GM23248 (cell line): ENCODE measurements at places on chromosomes 11 and 22. TPM values are rescaled to one million over a fixed set of nuclear protein-coding genes. Genes with fewer than 3 reads are reported as not detected.
A peak's percentile ranks its signal among the peaks of the same experiment; 100 is the strongest.

GRCh38 chr22:48740731-48741405 is 1086.8 kb downstream of the BRD1 start:
- no peaks in the 10 kb centered on the region for H3K27me3 ChIP-seq
- H3K36me3 ChIP-seq, result no peaks in the 10 kb centered on the region
- DNase-seq, result no peak
- no peaks in the 10 kb centered on the region for H3K4me1 ChIP-seq
- no peak overlapping the region for H3K4me3 ChIP-seq

DNA sequence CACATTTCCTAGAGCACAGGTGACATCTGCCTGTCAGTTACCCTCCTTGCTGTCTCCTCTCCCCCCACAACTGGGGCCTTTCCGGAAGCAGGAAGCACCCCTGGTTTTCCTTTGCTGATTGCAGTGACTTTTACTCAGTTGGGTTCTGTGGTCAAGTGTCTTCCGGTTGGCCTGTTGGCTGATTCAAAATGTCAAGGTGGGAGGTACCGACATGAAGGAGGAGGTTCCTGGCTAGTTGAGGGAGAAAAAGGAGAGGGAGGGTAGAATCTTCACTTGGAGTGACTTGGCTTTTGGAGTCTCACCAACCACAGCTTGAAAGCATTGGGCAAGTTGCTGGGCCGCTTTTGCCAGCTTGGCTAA is 9.3 kb upstream of the ADAMTS15 start:
- H3K4me3 ChIP-seq, result no peak overlapping the region
- H3K27me3 ChIP-seq, result no peaks in the 10 kb centered on the region
- H3K4me1 ChIP-seq, result peaks cover 32% of the 10 kb centered on the region

Gene OR5P2
- total RNA-seq, result not detected in 2 replicates

Gene EI24
- 124 and 145 TPM in 2 replicates for total RNA-seq

- H3K27ac ChIP-seq, result no peak overlapping the region
- no peak for DNase-seq
- no peak overlapping the region for H3K4me3 ChIP-seq
- no peaks in the 10 kb centered on the region for H3K4me1 ChIP-seq
- H3K36me3 ChIP-seq, result no peaks in the 10 kb centered on the region
Observed at GRCh38 chr11:1271406-1271805, 38.0 kb downstream of the TOLLIP start.

GRCh38 chr11:116312570-116313391 is 460.0 kb downstream of the BUD13 start:
- no peaks in the 10 kb centered on the region for H3K36me3 ChIP-seq
- no peaks in the 10 kb centered on the region for H3K4me1 ChIP-seq
- H3K4me3 ChIP-seq, result no peak overlapping the region
- no peaks in the 10 kb centered on the region for H3K27me3 ChIP-seq
- no peak overlapping the region for H3K27ac ChIP-seq

GRCh38 chr11:78851878-78852586 is 277.4 kb upstream of the NARS2 start:
- H3K27me3 ChIP-seq, result peaks cover 12% of the 10 kb centered on the region; the same call in 1 of the 2 replicates
- no peak for DNase-seq
- no peaks in the 10 kb centered on the region for H3K36me3 ChIP-seq
- H3K4me3 ChIP-seq, result no peak overlapping the region
- no peaks in the 10 kb centered on the region for H3K4me1 ChIP-seq

- no peaks in the 10 kb centered on the region for H3K36me3 ChIP-seq
- DNase-seq, result no peak
- no peaks in the 10 kb centered on the region for H3K27me3 ChIP-seq
- no peak overlapping the region for H3K27ac ChIP-seq
Observed at GRCh38 chr11:91717169-91717568, 507.4 kb upstream of the FAT3 start.

DNA sequence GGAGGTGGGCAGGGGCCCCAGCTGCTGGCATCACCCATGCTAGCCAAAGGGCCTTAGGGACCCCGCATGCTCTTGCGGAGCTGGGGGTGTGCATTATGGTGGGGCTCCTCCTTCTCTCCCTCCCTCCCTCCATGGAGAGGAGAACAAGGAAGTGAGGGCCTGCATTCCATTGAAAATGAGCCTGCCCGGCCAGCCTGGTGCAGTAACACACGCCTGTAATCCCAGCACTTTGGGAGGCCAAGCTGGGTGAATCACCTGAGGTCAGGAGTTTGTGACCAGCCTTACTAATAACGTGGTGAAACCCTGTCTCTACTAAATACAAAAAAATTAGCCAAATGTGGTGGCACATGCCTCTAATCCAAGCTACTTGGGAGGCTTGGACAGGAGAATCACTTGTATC is 22.4 kb downstream of the SNAP29 start:
- H3K4me1 ChIP-seq, result peaks cover 9% of the 10 kb centered on the region
- DNase-seq, result peak; percentile 57
- H3K4me3 ChIP-seq, result no peak overlapping the region
- H3K27me3 ChIP-seq, result no peaks in the 10 kb centered on the region
- H3K36me3 ChIP-seq, result no peaks in the 10 kb centered on the region; the same call in 1 of the 2 replicates

DNA sequence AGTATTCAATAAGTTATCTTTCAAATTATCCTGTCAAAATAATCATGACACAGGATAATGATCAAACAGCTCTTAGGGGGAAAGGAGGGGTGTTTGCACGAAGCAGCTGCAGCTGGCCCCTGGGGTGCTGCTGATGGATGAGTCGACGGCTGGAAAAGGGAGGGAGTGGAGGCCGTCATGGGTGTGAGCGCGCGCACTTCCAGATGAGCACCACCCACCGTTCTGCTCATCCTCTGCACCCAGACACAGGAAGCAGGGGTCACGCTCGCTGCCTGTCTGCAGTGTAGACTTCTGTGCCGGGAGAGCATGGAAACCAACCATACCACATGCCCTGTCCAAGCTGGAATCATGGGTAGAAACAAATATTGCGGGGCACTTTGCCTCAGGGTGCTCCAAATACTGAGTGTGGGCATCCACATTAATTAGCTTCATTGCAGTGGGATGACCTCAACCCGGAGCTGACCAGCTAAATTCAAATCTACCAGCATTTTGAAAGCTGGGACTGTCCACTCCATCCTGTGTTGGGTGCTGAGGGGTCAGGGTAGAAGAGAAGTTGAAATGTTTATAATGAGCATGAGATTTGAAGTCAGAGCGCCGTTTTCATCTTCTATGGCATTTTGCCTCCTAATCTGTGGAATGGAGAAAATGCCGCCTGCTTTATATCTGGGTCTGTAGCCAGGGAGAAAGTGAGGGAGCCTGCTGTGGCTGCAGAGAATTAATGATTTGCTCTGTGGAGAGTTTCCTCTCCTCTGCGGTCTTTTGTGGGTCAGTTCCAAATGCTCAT is 802.4 kb downstream of the TBC1D22A start:
- DNase-seq, result no peak
- no peaks in the 10 kb centered on the region for H3K36me3 ChIP-seq
- H3K27ac ChIP-seq, result no peak overlapping the region

GRCh38 chr11:123696183-123696582 is 41.8 kb upstream of the SCN3B start:
- peaks cover 26% of the 10 kb centered on the region for H3K27me3 ChIP-seq
- no peaks in the 10 kb centered on the region for H3K36me3 ChIP-seq
- no peaks in the 10 kb centered on the region for H3K4me1 ChIP-seq

- no peak overlapping the region for H3K4me3 ChIP-seq
- H3K27me3 ChIP-seq, result no peaks in the 10 kb centered on the region
- H3K27ac ChIP-seq, result no peak overlapping the region
- no peaks in the 10 kb centered on the region for H3K36me3 ChIP-seq
- peaks cover 13% of the 10 kb centered on the region for H3K4me1 ChIP-seq
- DNase-seq, result no peak
Observed at GRCh38 chr11:86464509-86465221, 90.0 kb downstream of the CCDC81 start.

- no peaks in the 10 kb centered on the region for H3K27me3 ChIP-seq
- no peak for DNase-seq
- peaks cover 71% of the 10 kb centered on the region for H3K36me3 ChIP-seq
- no peaks in the 10 kb centered on the region for H3K4me1 ChIP-seq
Observed at GRCh38 chr22:40838486-40838885, 18.0 kb downstream of the ST13 start.

Gene KDM4D
- 0.43 and 1.4 TPM in 2 replicates for total RNA-seq

DNA sequence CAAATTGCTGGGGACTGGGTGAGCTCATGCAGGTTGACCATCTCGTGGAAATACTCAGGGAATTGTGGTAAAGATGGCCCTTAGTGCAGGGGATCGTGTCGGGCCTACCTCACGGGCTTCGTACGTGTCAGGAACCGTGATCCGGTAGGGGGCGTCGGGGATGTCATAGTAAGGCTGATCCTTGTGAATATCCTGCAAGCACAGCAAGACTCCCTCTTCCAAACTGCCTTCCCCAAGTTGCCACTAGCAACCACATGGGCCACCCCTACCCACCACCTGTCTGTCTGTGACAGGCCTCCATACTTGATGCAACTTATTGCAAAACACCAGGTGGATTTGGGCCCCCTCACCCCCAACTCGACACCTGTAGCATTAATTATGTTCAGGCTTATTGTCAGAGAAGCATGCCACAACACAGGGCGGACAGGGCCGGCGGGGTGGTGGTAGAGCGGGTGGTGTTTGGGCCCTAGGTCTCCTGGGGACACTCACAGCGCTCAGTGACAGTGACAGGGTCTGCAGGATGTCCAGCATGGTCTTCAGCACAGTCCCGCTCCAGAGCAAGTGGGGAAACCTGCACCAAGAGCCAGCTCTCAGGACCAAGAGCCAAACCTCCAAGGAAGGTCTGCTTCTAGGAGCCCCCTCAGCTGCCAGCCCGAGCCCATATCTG is 22.6 kb upstream of the SERPIND1 start:
- H3K36me3 ChIP-seq, result peaks cover 8% of the 10 kb centered on the region; the same call in 1 of the 2 replicates
- peaks cover 12% of the 10 kb centered on the region for H3K4me1 ChIP-seq
- no peak for DNase-seq

DNA sequence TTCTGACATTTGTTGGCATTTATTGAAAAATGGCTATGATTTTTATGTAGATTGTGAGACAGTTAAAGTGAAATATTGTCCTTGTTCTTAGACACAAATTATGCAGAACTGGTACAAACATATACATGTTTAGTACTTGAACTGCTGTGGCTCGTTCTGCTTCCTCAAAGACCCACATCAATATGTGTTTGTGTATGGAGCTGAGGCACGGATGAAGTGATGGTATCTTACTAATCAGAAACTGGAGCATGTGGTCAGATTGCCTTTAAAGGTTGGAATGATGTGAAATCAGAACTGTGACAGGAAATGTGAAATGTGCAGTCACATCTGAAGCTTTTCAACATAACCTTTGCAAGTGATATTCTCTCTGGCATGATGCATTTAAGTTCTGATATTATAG is 130.4 kb downstream of the NAV2 start:
- no peaks in the 10 kb centered on the region for H3K27me3 ChIP-seq
- no peaks in the 10 kb centered on the region for H3K4me1 ChIP-seq
- no peak overlapping the region for H3K4me3 ChIP-seq

Gene OR5B21
- total RNA-seq, result not detected in 2 replicates

DNA sequence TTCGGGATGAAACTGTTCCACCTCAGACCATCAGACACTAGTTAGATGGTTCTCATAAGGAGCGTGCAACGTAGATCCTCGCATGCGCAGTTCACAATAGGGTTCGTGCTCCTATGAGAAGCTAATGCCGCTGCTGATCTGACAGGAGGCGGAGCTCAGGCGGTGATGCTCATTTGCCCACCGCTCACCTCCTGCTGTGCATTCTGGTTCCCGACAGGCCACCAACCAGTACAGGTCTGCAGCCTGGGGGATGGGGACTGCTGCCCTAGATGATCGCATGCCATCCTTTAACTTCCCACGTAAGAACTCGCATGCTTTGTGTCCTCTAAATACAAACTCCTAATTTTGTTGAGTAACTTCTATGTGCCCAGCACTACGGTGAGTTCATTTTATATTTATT is 62.6 kb downstream of the EFCAB6 start:
- H3K27me3 ChIP-seq, result no peaks in the 10 kb centered on the region
- no peak overlapping the region for H3K27ac ChIP-seq
- H3K4me3 ChIP-seq, result no peak overlapping the region
- H3K36me3 ChIP-seq, result no peaks in the 10 kb centered on the region

DNA sequence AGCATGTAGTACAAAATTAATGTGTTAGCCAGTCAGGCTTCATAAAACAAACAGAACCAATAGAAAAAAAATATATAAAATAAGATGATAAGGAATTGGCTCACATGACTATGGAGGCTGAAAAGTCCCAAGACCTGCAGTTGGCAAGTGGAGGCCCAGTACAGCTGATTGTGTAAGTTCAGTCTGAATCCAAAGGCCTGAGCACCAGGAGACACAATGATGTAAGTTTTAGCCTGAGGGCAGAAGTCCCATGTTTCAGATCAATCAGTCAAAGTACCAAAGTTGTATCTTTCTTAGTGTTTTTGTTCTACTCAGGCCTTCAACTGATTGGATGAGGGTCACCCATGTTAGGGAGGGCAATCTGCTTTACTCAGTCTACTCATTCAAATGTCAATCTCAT is 14.3 kb upstream of the OR10D3 start:
- no peaks in the 10 kb centered on the region for H3K4me1 ChIP-seq
- H3K27me3 ChIP-seq, result no peaks in the 10 kb centered on the region
- no peak overlapping the region for H3K27ac ChIP-seq
- DNase-seq, result no peak

DNA sequence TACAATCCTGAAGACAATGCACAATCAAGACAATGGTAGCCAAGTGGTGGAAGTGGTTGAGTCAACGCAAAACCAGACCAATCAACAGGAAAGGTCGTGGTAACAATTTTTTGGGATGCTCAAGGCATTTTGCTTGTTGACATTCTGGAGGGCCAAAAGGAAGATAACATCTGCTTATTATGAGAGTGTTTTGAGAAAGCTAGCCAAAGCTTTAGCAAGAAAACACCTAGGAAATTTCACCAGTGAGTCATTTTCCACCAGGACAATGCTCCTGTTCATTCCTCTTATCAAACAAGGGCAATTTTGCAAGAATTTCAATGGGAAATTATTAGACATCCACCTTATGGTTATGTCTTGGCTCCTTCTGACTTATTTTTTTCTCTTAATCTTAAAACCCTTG is 1932.2 kb upstream of the RAG2 start:
- no peaks in the 10 kb centered on the region for H3K36me3 ChIP-seq
- no peaks in the 10 kb centered on the region for H3K4me1 ChIP-seq
- H3K27ac ChIP-seq, result no peak overlapping the region
- H3K4me3 ChIP-seq, result no peak overlapping the region
- no peaks in the 10 kb centered on the region for H3K27me3 ChIP-seq

DNA sequence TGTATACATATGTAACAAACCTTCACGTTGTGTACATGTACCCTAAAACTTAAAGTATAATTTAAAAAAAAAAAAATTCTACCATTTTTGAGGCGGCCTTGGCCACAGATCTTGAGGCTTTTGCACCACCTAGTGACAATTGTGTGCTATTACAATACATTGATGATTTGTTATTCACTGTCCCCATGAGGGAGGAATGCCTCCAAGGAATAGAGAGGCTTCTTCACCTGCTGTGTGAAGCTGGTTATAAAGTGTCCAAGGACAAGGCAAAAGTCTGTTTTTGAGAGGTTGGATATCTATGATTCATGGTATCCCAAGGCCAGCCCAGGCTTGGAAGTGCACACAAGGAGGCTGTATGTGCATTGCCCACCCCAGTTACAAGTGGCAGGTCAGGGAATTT is 30.7 kb downstream of the SLC22A25 start:
- no peaks in the 10 kb centered on the region for H3K36me3 ChIP-seq
- DNase-seq, result peak; percentile 45
- no peak overlapping the region for H3K27ac ChIP-seq
- H3K4me1 ChIP-seq, result no peaks in the 10 kb centered on the region
- no peaks in the 10 kb centered on the region for H3K27me3 ChIP-seq

Gene SCGB1C1
- not detected in 2 replicates for total RNA-seq

GRCh38 chr11:14342906-14343305 is 16.1 kb downstream of the RRAS2 start:
- DNase-seq, result peak; percentile 39
- H3K4me1 ChIP-seq, result peaks cover 58% of the 10 kb centered on the region
- H3K27ac ChIP-seq, result no peak overlapping the region
- no peaks in the 10 kb centered on the region for H3K27me3 ChIP-seq

Gene TUBA8
- total RNA-seq, result 0.32 TPM in 1 of 2 replicates, not detected in the other

- H3K4me3 ChIP-seq, result no peak overlapping the region
- no peak for DNase-seq
- H3K36me3 ChIP-seq, result no peaks in the 10 kb centered on the region
- no peak overlapping the region for H3K27ac ChIP-seq
- H3K27me3 ChIP-seq, result no peaks in the 10 kb centered on the region
- no peaks in the 10 kb centered on the region for H3K4me1 ChIP-seq
Observed at GRCh38 chr22:48720662-48721394, 1106.8 kb downstream of the BRD1 start.
